ENCODE measurements at places on chromosomes 13 and 19.

- no peak for DNase-seq
Measured at GRCh38 chr13:45575146-45575829, 40.3 kb downstream of the ERICH6B start.

DNA sequence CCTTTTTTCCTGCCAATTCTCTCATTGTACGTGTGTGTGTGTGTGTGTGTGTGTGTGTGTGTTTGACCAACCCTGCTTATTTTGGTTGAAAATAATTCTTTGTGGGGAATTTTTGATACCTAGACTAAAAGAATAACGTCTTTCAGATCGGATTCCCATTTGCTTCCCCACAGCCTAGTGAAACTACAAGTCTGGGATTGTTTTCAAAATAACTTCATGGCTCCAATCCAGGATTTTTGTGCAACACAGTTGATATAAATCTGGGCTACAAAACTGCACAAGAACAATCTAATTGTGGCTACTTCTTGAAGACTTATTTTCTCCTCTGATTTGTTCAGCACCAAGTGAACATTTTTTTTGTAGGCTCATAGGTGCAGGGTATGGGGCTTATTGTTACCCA lies 332.8 kb upstream of the MIR17HG start:
- peak; percentile 4 for DNase-seq

DNA sequence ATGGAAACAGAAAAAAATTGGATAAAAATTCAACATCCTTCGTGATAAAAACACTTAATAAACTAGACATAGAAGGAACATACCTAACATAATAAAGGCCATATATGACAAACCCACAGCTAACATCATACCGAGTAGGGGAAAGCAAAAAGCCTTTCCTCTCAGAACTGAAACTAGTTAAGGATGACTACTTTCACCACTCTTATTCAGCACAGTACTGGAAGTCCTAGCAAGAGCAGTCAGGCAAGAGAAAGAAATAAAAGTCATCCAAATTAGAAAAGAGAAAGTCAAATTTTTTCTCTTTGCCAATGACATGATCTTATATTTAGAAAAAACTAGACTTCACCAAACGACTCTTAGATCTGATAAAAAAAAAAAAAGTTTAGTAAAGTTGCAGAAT lies 25.8 kb upstream of the SLC7A9 start:
- no peak for DNase-seq

- no peak for DNase-seq
Measured at GRCh38 chr13:33134213-33134612, 118.0 kb downstream of the KL start.

DNA sequence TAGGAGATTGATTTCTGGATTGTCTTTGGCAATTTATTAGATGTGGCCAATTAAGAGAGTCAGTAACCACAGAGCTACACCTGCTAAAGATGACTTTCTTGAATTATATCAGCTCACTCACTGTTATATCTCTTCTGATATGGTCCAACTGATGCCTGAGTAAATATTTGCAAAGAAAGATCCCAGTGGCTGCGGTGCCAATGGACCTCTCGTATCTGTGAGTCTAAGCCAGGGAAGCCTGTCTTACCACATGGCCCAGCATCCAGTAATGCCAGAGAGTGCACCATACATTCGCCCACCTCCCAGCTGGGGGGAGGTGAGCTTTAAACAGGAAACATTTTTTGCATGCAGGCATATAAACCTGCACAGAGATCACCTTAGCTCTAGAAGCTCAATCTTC lies 82.7 kb upstream of the SLC15A1 start:
- DNase-seq: no peak

GRCh38 chr19:11722414-11722813 lies 16.3 kb downstream of the ZNF823 start:
- no peak for DNase-seq

GRCh38 chr13:114013336-114013735 lies 39.5 kb upstream of the C13orf46 start:
- no peak for DNase-seq

- DNase-seq: no peak
Measured at GRCh38 chr19:36488846-36489117, 579 bp downstream of the ZNF566 start.

DNA sequence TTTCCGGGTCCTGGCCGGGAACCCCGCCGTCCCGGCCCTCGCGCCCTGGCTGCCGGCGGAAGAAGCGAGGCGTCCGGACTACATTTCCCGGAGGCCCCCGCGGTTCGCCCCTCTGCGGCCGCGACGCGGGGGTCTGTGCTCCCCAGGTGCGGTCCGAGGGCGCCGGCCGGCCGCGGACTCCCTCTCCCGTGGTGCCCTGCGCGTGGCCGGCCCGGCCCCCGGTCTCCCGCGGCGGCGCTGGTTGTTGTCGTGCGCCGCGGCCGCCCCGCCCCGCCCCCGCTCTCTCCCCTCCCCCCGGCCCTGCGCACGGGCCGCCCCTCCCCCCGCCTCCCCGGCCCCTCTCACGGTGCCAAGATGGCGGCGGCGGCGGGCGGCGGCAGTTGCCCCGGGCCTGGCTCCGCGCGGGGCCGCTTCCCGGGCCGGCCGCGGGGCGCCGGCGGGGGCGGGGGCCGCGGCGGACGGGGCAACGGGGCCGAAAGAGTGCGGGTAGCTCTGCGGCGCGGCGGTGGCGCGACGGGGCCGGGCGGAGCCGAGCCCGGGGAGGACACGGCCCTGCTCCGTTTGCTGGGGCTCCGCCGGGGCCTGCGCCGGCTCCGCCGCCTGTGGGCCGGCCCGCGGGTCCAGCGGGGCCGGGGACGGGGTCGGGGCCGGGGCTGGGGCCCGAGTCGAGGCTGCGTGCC lies at the start of gene KMT2B:
Gene KMT2B (plus strand): TSS at position 339 of the 680 bp plus-strand sequence. CDS start 16 bp downstream, at position 355.
- no peak for DNase-seq

- DNase-seq: no peak
Measured at GRCh38 chr13:48564056-48564455, 31.2 kb upstream of the RCBTB2 start.

- DNase-seq: no peak
Measured at GRCh38 chr13:32504876-32505275, 33.7 kb downstream of the N4BP2L2 start.

DNA sequence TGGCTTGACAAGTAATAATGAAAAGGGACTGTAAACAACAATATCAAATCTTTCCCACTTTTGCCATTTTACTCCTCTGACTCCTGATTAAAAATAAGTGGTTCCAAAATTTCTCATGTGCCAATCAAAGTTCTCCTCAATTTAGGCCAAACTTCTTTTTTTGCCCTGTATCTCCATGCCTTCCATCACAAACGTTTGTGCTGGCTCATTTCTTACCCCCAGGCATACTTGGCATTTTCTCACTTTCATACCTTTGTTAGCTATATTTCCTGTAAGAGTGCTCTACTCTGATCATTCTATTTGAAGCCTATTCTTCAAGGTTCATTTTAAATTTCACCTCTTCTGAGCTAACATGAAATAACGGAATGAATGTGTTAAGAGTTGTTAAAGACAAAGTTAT lies 10.0 kb upstream of the FNDC3A start:
- DNase-seq: no peak

DNA sequence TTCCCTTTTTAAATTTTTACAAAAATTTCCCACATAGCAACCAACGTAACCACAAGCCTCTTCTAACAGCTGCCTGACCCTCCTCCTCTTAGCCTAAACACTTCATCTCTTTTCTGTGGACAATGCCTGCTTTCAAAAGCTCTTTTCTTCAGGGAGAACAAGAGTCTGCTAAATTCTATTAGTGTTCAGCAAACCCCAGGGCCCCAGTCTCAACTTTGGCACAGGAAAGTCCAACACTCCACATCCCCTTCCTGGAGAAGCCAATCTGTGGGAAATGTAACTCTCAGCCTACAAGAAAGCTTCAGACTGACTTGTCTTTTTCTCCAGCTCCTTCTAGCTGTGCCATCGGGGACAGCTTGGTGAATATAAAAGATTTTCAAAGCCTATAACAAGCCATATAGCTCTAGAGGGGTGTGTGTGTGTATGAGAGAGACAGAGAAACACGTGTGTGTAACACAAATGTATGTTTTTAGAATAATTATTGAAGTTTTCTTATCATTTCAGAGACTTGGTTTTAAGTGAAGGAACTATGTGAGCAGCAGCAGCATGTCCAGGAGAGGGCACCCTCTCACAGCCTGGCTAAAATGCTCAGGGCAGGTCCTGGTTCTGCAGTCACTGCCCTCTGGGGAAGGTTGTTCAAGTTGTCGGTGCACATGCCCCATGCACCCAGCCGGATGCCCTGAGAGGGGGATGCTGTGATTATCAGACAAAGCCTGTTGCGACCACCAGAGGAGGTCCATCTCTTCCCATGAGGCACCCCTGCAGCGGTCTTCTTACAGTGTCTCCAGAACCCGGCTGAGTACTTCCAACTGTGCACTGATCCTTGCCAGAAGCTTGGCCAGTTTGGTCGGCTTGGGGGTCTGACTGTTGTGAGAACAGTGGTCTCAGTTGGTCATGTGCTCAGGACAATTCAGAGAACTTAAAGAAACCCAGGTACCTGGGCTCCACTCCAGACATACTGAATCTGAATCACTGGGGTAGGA lies 34.4 kb downstream of the CCDC70 start:
- peak; percentile 13 for DNase-seq

GRCh38 chr19:412356-413355 lies 3.7 kb upstream of the C2CD4C start:
- no peak for DNase-seq

DNA sequence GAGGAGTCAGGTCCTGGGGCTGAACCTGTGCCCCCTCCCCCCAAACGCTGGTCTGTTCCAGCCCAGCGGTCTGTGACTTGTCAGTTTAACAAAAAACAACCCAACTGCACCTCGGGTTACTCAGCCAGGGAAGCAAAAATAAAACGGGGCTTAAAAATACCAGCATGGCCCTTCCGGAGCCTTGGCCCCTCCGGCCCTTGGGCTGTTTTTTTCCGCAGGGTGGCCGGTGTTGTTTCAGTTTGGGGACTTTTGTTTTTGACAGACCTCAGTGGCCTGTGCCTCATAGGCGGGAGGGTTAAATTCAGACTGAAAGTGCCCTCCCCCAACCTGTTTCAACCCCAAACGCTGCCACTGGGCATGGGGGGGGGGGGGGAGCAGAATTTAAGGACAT lies 4.0 kb downstream of the TCF3 start:
- no peak for DNase-seq

DNA sequence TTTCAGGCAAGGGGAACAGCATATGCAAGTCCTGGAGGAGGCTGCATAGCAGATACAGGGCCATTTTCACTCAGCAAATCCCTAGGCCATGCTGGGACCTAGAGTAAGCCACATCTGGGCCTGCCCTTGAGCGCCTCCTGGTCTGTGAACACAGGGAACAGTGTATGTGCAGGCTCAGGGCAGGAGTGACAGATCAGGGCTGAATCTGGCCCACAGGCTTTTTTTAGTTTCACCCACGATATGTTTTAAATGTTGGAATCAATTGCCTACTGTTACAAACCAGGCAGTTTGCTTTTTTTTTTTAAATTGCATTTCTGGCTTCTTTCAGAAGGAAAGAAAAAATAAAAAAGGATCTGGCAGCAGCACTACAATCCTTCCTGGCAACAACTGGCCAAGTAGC lies 1.5 kb upstream of the TMEM145 start:
- no peak for DNase-seq

GRCh38 chr19:46081928-46082727 lies 41.3 kb upstream of the IGFL4 start:
- no peak for DNase-seq

GRCh38 chr19:31232871-31233270 lies 116.4 kb downstream of the TSHZ3 start:
- DNase-seq: peak; percentile 92

- DNase-seq: peak; percentile 57
Measured at GRCh38 chr13:110634558-110634957, 19.2 kb downstream of the NAXD start.

- no peak for DNase-seq
Measured at GRCh38 chr13:111049791-111050538, 65.1 kb upstream of the ARHGEF7 start.

DNA sequence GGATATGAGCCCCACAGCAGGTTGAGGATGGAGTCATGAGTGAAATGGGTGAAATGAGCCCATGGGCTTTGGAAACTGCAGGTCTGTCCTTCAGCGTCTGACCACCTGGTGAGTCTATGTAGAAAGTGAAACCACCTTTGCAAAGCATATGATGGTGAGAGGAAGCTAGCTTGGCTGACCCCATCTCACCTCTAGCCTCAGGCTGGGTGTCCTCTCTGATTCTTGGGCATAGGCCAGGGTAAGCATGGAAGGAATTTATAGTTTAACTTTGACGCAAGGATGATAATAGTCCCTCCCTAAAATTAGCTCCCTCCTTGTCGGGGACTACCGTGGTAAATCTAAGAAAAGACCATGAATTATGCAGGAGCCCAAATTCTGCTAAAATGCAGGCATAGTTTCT lies 16.8 kb upstream of the PSG9 start:
- DNase-seq: no peak

GRCh38 chr13:47066226-47066625 lies 169.4 kb upstream of the HTR2A start:
- peak; percentile 19 for DNase-seq

DNA sequence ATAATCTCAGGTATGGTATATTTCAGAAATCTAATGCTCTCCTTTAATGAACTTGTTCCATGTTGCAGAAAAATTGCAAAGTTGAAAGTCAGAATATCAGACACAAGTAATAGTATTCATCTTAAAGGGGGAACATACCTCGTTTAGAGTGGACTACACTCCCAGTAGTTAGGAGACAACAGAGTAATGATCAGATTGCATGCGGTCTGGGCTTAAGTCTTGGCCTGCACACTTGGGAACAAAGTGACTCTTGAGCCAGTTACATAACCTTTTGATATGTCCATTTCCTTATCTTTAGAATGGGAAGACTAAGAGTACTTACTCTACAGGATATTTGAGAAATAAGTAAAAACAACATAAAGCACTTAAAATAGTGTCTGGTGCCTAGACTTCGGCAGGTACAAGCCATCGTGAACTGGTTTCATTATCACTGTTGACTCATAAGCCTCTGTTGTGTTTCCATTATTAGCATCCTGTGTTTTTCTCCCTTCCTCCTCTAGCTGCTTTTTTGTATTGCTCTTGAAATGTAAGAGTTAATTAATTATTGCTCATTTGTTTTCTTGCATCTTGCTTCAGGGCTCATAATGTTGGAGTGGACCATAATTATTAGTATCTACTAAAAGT lies 53.0 kb downstream of the DPY19L3 start:
- no peak for DNase-seq

- no peak for DNase-seq
Measured at GRCh38 chr13:83831796-83832195, 50.5 kb downstream of the SLITRK1 start.

- no peak for DNase-seq
Measured at GRCh38 chr19:46931202-46931601, 70.4 kb downstream of the ARHGAP35 start.

- DNase-seq: no peak
Measured at GRCh38 chr19:1250437-1251260, 2.3 kb downstream of the MIDN start.

- DNase-seq: no peak
Measured at GRCh38 chr13:40247845-40248244, 418.6 kb downstream of the FOXO1 start.
